Cortex of kidney (tissue), 1 donor: ENCODE measurements at places on chromosomes 4 and X.

DNA sequence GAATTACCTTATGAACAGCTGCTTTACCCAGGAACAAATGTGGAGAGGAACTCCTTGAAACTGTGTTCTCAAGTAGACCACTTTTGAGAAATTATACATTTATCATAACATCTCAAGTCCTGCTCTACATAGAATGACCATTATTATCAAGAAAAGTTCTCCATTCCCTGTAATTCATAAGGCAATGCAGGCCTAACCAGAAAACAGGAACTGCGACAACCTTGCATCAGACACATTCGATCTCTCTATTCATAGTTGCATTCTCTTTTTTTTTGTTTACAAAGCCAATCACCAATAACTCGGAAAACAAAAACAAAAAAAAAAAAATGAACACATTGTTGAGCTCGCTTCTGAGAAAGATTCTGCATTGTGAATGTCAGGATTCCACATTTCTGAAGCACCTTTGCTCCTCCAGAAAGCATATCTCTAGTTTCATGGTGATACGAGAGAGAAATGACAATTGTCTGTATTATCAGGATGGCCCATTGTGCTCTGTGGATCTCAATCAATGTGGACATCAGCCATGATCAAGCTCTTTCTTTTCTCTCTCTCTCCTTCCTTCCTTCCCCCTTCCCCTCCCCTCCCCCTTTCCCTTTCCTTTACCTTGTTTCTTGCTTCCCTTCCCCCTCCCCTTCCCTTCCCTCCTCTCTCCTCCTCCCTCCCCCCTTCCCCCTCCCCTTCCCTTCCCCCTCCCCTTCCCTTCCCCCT, 32.4 kb upstream of the CD99 start:
- no peak for DNase-seq

DNA sequence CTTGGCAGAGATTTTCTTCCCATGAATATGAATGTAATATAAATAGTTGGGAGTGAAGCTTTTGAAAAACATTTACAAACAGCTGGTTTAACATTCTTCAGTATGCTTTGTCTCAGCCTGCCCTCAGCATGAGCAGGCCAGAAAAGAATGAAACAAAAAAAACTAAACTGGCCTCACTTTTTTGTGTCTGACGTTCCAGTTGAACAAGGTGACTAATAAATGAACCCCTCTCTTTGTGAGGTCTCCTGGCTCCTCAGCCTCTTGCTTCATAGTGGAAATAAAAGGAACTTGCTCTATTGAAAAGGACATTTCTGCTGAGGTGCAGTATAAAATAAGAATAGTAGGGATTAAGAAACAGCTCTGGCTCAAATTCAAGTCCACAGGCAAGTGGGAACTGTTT, 9.4 kb downstream of the CHST7 start:
- DNase-seq, result no peak

DNA sequence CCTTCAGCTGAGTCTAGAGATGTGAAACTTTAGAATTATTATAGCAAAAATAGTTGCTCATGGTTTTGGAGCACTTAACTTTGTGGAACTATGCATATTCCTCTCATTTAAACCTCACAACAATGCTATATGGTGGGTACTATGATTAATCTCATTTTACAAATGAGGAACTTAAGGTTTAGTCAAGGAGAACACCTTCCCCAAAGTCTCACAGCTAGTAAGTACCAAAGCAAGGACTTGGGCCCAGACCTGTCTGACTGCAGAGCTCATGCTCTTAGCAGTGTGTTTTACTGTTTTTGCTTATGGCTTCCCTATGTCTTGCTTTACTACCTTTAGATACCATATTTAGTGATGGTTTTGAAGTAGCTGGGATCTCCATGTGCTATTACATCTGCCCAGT, 5.1 kb downstream of the UBE2A start:
- no peak for DNase-seq

- DNase-seq, result no peak
Observed at GRCh38 chr4:40112027-40112792, 55.6 kb downstream of the N4BP2 start.

- no peak for DNase-seq
Observed at GRCh38 chr4:53821179-53821851, 230.0 kb upstream of the LNX1 start.

- DNase-seq, result no peak
Observed at GRCh38 chr4:176409627-176410026, 89.9 kb downstream of the SPCS3 start.

DNA sequence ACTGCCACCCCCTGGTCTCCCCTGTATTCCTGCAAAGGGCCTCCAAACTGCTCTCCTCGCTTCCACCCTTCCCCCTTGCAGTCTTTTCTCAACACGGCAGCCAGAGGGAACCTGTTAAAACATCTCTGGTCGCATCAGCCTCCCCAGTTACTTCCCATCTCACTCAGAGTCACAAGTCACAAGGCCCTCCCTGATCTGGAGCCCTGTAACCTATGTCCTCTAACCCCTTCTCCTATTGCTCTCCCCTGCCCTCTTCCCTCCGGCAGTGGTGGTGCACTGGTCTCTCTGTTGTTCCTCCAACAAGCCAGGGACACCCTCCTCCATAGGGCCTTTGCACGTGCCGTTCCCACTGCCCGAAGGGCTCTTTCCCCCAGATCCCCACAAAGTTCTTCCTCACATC, 73.2 kb downstream of the SH3KBP1 start:
- no peak for DNase-seq

- no peak for DNase-seq
Observed at GRCh38 chrX:12986886-12987285, 12.0 kb downstream of the TMSB4X start.

- no peak for DNase-seq
Observed at GRCh38 chrX:9438933-9439494, 25.8 kb upstream of the TBL1X start.

DNA sequence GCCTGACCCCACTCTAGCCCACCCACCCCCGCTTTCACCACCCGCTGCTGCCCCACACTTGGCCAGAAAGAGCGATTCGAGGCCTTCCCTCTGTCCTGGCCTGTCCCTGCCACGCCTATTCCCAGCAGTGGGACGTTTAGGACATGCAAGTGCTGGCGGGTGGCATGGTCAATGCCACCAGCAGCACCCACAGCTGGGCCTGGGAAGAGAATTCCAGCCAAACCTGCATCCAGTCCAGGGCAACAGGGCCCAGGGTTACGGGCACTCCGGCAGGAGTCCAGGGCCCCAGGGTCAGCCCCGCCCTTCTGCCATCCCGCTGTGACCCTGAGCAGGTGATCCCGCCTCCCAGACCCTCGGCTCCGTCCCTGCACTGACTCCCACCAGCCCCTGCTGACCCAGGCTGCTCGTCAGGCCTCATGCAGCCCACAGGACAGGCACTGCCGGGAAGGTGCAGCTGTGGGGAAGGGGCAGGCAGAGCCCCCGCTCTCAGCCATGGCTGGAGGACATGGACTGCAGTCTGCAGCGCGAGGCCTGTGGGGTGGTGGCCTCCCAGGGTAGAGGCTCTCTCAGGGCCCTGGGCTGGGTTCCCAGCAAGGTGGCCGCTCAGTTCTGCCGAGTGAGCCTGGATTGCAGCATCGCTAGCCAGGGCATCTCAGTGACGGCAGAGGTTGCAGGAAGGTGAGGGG, 6.8 kb upstream of the HTRA3 start:
- DNase-seq, result no peak

DNA sequence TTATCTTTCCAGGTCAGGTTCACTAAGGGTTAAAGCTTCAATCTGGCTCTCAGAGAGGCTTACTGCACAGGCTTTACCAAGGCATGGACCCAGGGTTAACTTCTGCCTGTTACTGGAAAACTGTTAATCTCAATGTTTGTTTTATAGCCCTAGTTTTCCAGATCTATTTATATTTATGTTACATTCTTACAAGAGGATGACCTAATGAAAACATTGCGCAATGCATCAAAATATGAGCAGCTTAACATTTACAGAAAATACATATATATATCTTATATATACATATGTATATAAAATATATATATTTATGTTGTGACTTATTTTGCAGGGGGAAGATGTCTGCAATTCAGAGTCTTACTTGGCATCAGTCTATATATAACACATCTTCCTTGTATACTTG, 112.3 kb downstream of the PCDH19 start:
- DNase-seq, result no peak

GRCh38 chr4:4327652-4328121, 37.6 kb downstream of the ZBTB49 start:
- no peak for DNase-seq
